ENCODE measurements at places on chromosomes 5 and 9. TPM values are rescaled to one million over a fixed set of nuclear protein-coding genes. Genes with fewer than 3 reads are reported as not detected.
A peak's percentile ranks its signal among the peaks of the same experiment; 100 is the strongest.

The CARTPT gene
- total RNA-seq, result not detected

The CBY3 gene
- not detected for total RNA-seq

GRCh38 chr5:1974081-1974480 lies 91.4 kb upstream of the IRX4 start:
- DNase-seq, result no peak

DNA sequence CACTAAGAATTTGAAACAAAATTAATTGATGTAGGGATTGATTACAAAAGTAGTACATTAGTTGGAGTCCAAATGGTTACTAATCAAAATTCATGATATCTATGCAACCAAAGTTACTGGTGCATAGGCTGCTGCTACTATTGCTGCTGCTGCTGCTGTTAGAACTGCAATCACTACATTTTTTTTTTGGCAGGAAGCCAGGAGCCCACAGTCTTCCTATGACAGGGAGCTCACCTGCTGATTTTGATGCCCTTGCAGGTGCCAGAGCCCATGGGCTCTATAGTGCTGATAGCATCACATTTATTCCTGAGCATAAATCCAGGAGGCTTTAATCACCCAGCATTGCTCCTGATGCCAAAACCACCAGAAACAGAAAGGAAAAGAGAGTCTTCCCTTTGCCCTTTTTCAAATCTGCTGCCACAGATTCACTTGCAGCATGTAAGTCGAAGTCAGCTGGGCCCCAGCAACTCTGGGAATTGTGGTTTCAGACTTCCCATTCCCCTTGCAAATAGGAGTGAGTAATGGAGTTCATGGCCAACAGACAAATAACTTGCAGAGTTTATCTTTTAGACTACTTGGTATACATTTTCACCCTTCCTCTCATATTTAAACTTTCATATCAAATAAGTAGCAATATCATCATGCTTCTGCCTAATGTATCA lies 17.6 kb downstream of the SLCO6A1 start:
- DNase-seq, result no peak

DNA sequence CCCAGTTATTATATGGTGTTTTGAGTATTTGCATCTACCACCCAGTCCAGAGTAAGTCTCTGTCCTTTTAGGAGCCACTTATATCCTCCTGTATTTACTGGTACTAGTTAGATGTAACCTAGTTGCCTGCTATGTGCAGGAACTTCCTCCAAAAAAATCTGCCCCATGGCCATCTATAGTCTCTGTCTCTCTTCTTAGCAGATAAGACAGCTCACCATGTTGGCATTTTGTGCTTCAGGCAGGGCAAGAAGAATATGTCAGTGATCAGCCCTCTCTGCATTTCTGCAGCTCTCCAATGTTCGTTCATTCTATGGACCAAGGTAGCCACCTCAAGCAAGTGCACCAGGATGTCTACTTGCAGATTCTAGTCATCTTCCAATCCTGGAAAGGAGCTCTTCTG lies 446.5 kb downstream of the TLE1 start:
- DNase-seq, result no peak

- peak; percentile 62 for DNase-seq
Observed at GRCh38 chr9:125889476-125890419, 142.6 kb downstream of the PBX3 start.

DNA sequence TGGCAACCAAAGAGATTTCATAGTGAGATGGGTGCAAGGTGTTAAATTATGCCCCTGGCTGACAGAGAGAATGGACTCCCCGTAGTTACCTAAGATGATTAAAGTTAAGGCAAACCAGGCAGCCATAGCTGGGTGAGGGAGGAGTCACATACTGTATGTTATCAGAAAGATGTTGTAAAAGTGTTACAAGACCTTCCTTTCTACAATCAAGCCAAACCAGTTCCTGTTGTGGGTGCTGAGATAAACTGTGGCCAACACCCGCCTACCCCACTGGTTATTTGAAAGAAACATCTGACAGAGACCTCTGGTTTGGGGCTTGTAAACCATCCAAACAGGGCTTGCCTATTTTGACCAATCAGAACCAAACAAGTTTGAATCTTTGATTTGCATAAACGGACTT lies 684.7 kb upstream of the NUDT12 start:
- DNase-seq, result no peak

- peak; percentile 82 for DNase-seq
Observed at GRCh38 chr5:177402271-177403043, 2.0 kb upstream of the PFN3 start.

GRCh38 chr5:132103332-132103951 lies 29.9 kb downstream of the CSF2 start:
- no peak for DNase-seq

DNA sequence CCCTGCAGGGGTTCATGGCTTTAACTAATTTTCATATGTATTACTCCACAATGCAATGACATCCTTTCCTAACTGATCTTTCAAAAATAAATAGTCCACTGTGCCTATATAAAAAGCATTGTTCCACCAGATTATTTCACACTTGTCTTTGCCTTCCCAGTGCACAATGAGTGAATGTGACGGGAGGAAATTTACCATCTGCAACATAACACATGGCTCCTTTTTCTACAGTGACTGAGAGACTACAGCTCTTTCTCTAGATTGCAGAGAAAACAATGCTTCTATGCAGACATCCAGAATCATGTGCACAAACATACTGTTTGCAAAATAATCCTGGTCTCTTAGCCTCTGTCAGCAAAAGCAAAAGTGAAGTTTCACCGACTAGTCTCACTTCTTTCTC lies 483.7 kb upstream of the PIK3R1 start:
- DNase-seq, result no peak

DNA sequence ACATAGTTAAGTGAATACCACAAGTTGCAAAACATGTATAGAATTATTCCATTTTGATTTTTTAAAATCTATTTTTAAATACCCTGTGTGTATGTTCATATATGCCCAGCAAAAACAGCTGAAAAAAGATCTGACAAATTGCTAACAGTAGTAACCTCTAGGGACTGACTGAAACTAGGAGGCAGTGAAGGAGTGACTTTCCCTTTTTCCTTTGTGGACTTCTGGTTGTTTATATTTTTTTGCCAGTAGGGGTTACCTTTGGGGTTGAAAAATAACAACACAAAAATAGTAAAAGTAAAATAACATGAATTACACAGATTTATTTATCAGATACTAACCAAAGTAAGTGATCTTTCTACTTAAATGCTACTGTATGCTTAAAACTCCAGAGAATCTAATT lies 2.9 kb downstream of the MEGF9 start:
- no peak for DNase-seq

The SH3GLB2 gene
- 143 TPM for total RNA-seq

DNA sequence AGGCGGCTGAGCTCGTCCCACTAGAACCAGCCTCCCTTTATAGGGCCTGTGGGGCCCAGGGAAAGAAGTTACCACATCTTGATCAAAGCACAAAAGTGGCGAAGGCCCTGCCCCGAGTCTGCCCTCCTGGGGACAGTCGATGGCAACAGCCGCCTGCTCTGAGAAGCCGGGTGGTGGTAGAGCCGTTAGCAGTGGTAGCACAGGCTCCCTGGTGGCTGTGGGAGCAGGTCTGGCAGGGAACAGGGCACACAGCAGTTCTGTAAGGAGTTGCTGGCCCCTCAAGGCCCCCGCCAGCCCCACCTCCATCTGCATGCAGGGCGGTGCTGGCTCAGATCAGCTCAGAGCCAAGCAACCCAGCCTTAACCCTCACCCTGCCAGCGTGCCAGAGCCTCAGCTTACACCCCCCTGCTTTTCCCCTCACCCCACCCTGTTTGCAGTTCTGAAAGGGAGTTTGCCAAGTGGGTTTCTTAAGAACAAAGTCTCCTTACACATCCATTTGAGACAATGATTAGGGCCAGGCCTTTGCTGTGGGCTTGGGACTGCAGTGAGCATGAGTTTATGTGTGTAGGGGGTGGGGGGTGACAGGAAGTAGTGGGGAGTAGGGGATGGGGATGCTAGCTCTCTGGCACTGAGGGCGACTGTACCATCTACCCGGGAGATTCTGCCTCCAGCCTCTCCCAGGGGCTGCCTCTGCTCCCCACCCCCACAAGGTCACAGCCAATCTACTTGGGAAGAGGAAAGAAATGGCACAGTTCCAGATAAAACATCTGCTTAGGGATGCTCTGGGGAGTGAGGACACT lies 11.8 kb downstream of the ACSL6 start:
- no peak for DNase-seq

DNA sequence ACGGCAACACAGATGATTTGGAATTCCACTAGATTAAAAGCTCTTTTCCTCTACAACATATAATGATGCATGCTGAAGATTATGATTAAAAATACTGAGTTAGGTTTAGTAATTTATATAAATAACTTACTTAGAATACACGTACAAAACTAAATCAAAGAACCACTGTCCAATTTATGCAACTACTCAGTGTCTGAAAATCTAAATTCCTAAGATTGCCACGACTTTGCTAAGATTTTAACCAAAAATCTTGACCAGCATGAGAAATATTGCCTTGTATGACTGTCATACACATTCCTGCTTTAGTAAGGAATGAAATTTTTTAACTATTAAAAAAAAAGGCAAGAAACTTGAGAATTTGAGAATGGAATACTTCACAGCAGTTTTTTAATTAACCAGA lies 292.4 kb downstream of the ZNF608 start:
- no peak for DNase-seq

The OMD gene
- total RNA-seq, result not detected

Measured in glutamatergic neuron (in vitro differentiated cells).